Activated CD4-positive, alpha-beta T cell treated with anti-CD3 and anti-CD28 coated beads for 36 hours (primary cell): ENCODE measurements at places on chromosomes 3 and 15. TPM values are rescaled to one million over a fixed set of nuclear protein-coding genes. Genes with fewer than 3 reads are reported as not detected.

Gene MORC1
- total RNA-seq = not detected

Gene LMAN1L
- not detected for total RNA-seq

Gene VILL
- 12.1 TPM for total RNA-seq

Gene SLC4A7
- total RNA-seq = 53.0 TPM

Gene STXBP5L
- not detected for total RNA-seq

Gene CIAO2A
- total RNA-seq = 95.5 TPM

Gene PLA2G4D
- total RNA-seq = not detected

Gene SCAANT1
- not detected for total RNA-seq

Gene P2RY14
- total RNA-seq = 0.25 TPM

Gene CDCP1
- total RNA-seq = 3.7 TPM

Gene GOLGA6C
- not detected for total RNA-seq

Gene FGF12
- not detected for total RNA-seq

Gene SLCO2A1
- not detected for total RNA-seq

Gene KBTBD13
- total RNA-seq = not detected

Gene DPPA2
- total RNA-seq = not detected

Gene RAB6B
- total RNA-seq = 0.23 TPM

Gene KCNH8
- not detected for total RNA-seq

Gene CDHR4
- 0.32 TPM for total RNA-seq

Gene IRAK2
- total RNA-seq = 4.0 TPM

Gene TRH
- not detected for total RNA-seq
